Neural crest cell (in vitro differentiated cells): ENCODE measurements at places on chromosomes 2 and 18.

DNA sequence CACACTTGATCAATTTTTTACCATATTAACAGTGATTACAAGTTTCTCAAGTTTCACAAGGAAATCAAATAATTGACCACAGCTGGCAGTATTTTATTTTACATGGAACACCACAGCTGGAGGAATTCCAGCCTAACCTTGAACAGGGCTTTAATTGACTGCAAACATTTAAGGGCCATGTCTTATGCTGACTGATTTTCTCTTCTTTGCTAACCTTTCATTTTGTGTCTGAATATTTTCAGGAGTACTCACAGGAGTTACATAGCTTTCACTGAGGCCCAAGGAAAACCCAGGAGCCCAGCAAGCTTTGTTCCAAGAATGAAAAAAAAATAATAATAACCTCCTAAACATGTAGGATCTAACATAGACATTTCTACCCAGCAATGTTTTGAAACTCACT is 49.6 kb downstream of the FRZB start:
- DNase-seq = no peak

- DNase-seq = no peak
Measured at GRCh38 chr2:232457121-232458011, 1.4 kb downstream of the ALPI start.

DNA sequence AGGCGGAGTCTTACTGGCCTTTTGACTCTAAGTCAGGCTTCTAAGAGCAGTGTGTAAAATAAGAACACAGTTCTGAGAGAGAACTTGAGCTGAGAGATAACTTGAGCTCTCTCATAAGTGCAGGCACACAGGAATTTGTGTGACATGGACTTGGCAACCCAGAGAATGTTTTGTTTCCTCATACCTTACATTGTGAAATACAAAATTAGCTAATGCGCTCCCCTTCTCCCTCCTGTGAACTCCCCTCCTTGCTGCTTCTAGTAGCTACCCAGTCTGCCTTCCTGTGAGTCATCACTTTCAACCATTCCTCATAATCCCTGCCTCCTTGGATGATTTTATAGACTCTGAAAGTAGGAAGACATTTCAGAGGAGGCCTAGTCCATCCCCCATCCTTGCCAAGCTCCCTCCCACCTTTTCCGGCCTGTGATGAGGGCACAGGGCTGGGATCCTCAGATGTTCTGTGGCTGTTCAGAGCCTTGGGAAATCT is 22.6 kb downstream of the FER1L5 start:
- no peak for DNase-seq

GRCh38 chr2:238422285-238422684 is 4.4 kb upstream of the ASB1 start:
- DNase-seq = no peak

GRCh38 chr18:45829855-45830254 is 4.4 kb downstream of the SIGLEC15 start:
- DNase-seq = no peak

DNA sequence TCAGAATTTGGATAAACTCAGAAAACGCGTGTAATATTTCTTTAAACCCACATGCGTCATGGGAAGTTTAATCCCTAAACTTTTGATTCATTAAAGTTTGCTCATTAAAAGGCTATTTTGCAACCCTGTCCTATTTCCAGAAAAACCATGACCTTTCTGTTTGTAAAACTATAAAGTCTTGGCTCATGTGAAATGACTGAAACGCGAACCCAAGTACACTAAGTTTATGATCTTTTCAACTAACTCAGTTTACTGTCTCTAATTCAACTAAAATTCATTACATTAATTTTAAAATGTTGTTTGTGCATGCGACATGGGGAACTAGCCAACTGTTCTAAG is 3.9 kb upstream of the RPL31 start:
- DNase-seq = no peak
